ENCODE measurements at places on chromosomes 3 and 15. TPM values are rescaled to one million over a fixed set of nuclear protein-coding genes. Genes with fewer than 3 reads are reported as not detected.

Gene ATP13A5
- total RNA-seq, result not detected

- H3K27ac ChIP-seq, result no peak overlapping the region
- no peaks in the 10 kb centered on the region for H3K36me3 ChIP-seq
- no peaks in the 10 kb centered on the region for H3K4me1 ChIP-seq
- DNase-seq, result no peak
Observed at GRCh38 chr15:62549345-62549970, 384.4 kb upstream of the C2CD4B start.

Gene BCL2A1
- total RNA-seq, result 1.3 TPM

GRCh38 chr3:169965562-169966427, 812 bp upstream of the SEC62 start:
- peak overlapping the region; percentile 100 for H3K27ac ChIP-seq
- H3K36me3 ChIP-seq, result no peaks in the 10 kb centered on the region
- H3K4me3 ChIP-seq, result peak overlapping the region; percentile 100
- DNase-seq, result no peak
- H3K4me1 ChIP-seq, result no peaks in the 10 kb centered on the region

Gene HERC2
- total RNA-seq, result 98.3 TPM

- no peaks in the 10 kb centered on the region for H3K36me3 ChIP-seq
- H3K4me3 ChIP-seq, result no peak overlapping the region
- DNase-seq, result no peak
- H3K4me1 ChIP-seq, result no peaks in the 10 kb centered on the region
Observed at GRCh38 chr15:45371546-45371945, 6.8 kb downstream of the GATM start.

GRCh38 chr15:98952381-98952803, 55.2 kb downstream of the PGPEP1L start:
- H3K27ac ChIP-seq, result peak overlapping the region; percentile 93
- H3K4me3 ChIP-seq, result no peak overlapping the region
- DNase-seq, result no peak
- H3K27me3 ChIP-seq, result no peaks in the 10 kb centered on the region
- no peaks in the 10 kb centered on the region for H3K36me3 ChIP-seq
- peaks cover 6% of the 10 kb centered on the region for H3K4me1 ChIP-seq

DNA sequence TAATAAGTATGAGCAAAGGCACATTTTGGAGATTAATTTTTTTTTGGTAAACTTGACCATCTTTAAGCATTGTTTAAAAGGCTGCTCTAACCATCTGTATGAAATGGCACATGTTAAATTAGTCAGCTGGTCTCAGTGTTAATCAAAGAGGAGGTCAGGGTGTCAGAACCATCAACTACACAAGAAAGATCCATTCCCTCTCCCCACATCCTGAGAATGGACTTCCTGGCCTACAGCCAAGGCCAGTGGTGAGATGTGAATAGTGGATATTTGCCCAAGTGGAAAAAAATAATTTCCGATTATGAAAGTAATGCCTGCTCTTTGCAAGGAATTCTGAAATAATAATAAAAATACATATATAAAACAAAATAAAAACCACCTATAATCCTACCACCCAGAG, 641.7 kb downstream of the NR2F2 start:
- DNase-seq, result no peak
- H3K4me1 ChIP-seq, result no peaks in the 10 kb centered on the region

DNA sequence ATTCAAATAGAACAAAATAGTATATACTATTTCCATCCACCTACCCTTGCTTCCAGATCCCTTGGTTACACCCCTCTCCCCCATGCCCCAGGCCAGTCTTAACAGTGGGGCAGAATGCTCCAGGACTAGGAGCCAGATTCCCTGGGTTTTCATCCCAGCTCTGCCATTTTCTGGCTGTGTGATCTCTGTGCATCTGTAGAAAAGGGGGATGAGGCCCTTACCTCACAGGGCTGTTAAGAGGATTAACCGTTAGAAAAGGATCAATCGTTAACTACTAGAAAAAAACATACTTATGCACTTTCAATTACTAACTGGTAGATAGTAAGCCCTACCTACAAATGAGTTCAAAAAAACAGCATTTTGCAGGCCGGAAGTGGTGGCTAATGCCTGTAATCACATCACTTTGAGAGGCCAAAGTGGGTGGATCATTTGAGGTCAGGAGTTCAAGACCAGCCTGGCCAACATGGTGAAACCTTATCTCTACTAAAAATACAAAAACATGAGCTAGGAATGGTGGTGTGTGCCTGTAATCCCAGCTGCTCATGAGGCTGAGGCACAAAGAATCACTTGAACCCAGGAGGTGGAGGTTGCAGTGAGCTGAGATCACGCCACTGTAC, 11.7 kb downstream of the EBLN2 start:
- H3K4me3 ChIP-seq, result no peak overlapping the region
- H3K27ac ChIP-seq, result no peak overlapping the region
- no peak for DNase-seq

DNA sequence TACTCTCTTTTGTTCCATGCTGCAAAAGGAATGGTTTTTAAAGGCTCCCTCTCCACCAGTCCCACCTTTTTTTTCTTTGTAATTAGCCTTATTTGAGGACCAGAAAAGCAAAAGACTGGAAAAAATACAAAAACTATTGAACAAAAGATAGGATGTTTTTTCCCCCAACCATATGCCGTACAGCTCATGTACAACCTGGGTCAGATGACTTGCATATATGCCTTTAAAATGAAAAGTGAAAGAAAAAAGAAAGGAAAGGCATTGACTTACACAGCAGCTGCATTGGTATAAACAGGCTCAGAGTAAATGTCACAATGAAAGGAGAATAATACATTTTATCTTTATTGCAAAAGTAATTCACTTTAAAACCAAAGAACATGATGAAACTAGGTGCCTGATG, 69.5 kb upstream of the CMC1 start:
- H3K36me3 ChIP-seq, result no peaks in the 10 kb centered on the region
- no peaks in the 10 kb centered on the region for H3K27me3 ChIP-seq
- H3K4me1 ChIP-seq, result no peaks in the 10 kb centered on the region
- no peak for DNase-seq

Gene ECE2
- total RNA-seq, result not detected

GRCh38 chr3:40843851-40844548, 319.2 kb downstream of the ZNF621 start:
- DNase-seq, result no peak
- H3K4me3 ChIP-seq, result no peak overlapping the region
- no peak overlapping the region for H3K27ac ChIP-seq
- no peaks in the 10 kb centered on the region for H3K27me3 ChIP-seq
- no peaks in the 10 kb centered on the region for H3K4me1 ChIP-seq

DNA sequence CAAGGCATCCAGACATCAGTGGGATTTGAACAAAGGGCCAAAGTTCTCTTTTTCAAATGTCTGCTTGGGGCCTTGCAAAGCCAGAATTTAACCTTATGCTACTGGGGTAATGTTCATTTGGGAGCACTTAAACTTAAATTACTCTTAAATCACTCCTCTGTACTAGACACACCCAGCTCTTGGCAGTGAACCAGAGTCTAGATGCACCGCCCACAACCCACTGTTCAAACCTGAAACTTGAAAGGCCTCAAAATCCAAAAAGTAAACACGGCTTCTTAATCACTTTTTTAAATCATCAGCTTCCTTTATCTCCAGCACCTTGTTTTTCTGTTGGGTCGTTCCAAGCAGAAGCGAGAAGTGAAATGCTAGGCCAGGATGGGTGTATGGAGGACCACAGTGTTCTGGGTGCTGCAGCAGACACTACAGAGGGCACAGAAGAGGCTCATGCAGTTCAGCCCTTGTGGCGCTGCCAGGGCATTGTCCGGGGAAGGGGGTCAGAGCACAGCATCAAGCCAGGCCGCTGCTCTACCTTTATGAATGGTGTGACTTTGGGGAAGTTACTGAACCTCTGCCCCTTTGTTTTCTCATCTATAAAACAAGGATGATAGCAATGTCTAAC, 28.8 kb downstream of the MECOM start:
- no peaks in the 10 kb centered on the region for H3K36me3 ChIP-seq
- peak overlapping the region; percentile 37 for H3K27ac ChIP-seq
- DNase-seq, result peak; percentile 19
- H3K27me3 ChIP-seq, result no peaks in the 10 kb centered on the region
- H3K4me1 ChIP-seq, result no peaks in the 10 kb centered on the region

Gene CHRNA7
- 3.8 TPM for total RNA-seq

DNA sequence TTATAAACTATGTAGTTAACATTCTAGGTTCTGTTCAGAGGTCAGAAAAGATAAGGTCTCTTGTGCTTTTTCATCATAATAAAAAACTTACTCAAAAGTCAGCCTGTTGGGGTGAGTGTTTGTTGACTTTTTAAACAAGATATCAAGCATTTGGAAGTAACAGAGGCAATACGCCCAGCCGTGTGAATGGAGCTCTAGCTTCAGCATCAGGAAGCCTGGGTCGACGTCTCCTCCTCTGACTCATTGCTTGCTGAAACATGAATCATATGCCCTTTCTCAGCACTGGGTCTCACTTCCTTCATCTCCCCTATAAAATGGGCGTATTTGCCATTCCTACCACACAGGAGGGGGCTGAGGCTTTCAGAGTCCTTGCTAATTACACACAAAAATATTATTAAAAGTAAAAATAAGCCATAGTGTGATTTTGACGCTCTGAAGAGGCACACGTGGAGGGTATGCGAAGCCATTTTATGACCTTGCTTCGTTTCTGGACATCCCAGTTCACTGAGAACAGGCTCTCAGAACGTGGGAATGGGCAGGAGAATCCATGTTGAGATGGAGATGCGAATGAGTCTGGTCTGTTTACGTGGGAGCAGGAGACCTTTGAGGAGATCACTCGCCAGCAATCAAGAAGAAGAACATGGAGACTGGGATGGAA, 220.8 kb upstream of the TPRG1 start:
- peak overlapping the region; percentile 96 for H3K27ac ChIP-seq
- peak; percentile 74 for DNase-seq
- no peaks in the 10 kb centered on the region for H3K27me3 ChIP-seq
- no peak overlapping the region for H3K4me3 ChIP-seq
- peaks cover 15% of the 10 kb centered on the region for H3K4me1 ChIP-seq

- no peak overlapping the region for H3K4me3 ChIP-seq
- peak overlapping the region; percentile 53 for H3K27ac ChIP-seq
- H3K4me1 ChIP-seq, result peaks cover 15% of the 10 kb centered on the region
- H3K36me3 ChIP-seq, result no peaks in the 10 kb centered on the region
Observed at GRCh38 chr15:99408236-99409096, 157.2 kb downstream of the LRRC28 start.
